DMS153 (cell line): ENCODE measurements at places on chromosomes 12 and 14.

- DNase-seq = no peak
These were observed 15.3 kb downstream of the DYNC1H1 start for GRCh38 chr14:101979666-101980065.

- no peak for DNase-seq
These were observed 64.7 kb downstream of the CCDC92 start for GRCh38 chr12:123907726-123908476.

DNA sequence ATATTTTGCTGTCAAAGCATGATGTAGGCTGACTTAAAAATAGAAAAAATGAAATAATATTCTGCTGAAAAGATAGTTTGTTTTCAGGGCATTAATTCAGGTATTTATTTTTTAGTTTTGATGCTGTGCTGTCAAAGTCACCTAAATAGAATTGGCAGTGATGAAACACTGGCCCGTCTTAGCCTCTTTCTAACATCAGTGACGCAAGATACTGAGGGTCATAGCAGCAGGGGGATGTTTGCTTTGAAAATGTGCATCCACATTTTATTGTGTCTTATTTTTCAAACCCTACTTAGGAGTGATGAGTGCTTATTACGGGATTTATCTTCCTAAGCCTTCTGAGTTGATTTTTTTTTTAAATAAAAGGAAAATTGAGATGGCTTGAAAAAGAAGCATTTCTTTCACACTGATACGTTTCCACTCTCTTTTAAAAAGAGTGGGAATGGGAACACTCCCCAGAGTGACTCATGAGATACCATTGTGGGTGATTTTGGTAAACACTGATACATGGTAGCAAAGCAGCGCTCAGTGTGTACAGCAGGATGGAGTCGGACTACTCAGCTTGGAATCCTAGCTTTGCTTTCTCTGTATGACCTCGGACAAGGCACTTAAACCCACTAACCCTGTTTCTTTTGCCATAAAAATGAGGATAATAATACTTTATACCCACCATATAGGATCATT is 290.8 kb downstream of the ERC1 start:
- no peak for DNase-seq

- no peak for DNase-seq
These were observed 151.8 kb upstream of the GARIN6 start for GRCh38 chr12:99495799-99496198.

- no peak for DNase-seq
These were observed 46.2 kb downstream of the ANO2 start for GRCh38 chr12:5898874-5899273.

DNA sequence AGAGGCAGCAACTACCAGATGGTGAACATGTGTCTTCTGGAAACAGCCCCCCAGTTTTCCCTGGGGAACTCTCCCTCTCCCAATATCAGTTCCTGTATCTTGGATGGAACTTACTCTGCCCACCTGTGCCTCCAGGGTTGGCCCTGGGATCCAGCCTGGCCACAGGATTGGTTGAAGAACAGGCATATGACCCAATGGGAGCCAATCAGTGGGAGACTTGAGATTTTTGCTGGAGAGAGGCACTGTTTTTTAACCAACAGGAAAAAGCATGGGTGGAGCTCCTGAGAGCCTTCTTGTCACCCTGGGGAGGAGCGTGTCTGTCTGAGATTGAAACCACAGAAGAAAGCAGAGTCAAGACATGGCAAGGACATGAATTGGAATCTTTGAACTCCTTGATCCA is 33.6 kb upstream of the COX6A1 start:
- DNase-seq = no peak

DNA sequence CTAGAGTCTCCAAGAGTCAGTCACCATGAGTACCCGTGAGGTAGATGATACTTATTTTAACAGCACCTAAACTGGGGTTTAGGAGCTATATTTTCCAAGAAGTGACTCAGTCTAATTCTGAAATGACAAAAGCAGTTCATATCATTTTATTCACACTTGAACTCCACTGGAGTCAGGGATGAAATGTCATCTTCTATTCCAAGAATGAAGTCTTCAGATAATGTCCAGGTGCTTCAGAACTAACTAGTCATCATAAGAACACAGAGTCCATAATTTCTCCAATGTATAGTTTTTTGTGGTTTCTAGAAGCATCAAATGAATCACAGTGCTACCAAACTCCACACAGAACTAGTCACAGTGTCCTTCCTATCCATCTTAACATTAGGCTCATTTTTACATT is 13.3 kb downstream of the DNM1L start:
- DNase-seq = no peak

DNA sequence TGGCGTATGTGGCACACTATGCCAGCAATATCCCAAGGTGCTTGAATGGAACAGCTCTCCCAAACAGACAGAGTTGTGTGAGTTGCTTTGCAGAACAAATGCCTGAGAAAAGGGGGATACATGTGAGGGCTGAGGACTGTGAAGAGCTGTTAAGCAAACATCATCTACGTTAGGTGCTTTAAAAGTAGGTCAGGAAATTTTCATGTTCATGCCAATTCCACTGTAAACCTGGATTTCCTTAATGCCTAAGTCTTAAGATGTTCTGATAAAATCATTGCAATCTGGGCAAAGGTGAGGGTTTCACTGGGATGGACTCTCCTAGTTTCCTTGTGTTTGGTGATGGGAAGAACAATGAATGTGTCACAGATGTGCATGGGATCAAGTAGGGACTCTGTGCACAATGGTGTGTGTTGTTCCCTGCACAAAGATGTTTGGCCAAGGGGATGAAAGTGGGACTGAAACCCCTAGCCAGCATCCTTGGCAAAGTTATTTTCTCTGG is 227.9 kb downstream of the KTN1 start:
- DNase-seq = no peak

DNA sequence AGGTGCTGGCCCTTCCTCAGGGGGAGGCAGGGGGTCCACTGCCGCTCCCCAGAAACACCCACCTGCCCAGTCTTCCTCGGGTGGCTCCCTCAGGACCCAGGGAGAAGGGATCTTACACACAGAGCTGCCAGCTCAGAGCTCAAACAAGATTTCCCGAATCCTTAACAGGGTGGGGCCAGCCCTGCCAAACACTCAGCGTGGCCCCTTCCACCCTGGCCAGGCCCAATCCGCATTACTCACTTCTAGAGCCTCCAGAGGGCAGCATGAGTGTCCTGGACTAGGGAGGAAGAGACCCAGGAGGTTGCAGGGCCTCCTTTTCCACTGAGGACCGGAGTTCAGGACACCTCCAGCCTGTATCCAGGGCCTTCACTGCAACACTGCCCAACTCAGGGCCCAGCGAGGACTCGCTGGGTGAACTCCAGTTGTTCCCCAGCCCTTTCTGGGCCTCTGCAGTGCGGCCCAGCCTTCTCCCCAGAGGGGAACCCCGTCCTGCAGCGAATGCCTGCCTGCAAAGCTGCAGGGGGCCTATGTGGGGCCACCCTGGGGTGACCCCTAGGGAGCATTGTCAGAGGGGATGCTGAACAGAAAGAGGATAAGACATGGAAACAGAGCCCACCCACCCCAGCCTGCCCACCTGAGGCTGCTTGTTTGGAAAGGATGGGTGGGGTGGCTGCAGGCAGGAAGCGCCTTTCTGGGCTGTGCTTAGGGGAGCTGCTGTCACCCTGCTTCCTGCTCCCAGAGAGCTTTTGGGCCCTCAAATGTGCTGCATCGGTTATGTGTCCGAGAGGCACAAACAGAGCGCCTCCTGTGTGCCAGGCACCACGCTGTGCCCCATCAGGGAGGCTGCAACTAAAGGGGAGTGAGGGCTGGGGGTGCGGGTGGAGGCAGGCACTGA is 43.8 kb downstream of the CCNK start:
- DNase-seq = no peak

DNA sequence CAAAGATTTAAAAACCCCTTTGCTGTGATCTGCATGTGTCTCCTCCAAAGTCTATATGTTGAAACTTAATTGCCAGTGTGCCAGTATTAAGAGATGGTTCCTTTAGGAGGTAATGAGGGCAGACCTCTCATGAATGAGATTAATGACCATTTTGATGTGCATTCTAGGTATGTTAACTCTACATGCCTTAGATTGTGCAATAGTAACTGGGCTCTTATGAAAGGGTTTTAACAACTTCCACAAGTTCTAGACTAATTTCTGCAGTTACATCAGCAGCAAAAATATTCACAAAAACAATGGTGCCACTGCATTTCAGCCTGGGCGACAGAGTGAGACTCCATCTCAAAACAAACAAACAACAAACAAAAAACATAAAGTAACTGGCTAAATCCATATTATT is 3.8 kb upstream of the TAS2R10 start:
- no peak for DNase-seq

- no peak for DNase-seq
These were observed 96.6 kb downstream of the SPTSSA start for GRCh38 chr14:34365309-34365915.

DNA sequence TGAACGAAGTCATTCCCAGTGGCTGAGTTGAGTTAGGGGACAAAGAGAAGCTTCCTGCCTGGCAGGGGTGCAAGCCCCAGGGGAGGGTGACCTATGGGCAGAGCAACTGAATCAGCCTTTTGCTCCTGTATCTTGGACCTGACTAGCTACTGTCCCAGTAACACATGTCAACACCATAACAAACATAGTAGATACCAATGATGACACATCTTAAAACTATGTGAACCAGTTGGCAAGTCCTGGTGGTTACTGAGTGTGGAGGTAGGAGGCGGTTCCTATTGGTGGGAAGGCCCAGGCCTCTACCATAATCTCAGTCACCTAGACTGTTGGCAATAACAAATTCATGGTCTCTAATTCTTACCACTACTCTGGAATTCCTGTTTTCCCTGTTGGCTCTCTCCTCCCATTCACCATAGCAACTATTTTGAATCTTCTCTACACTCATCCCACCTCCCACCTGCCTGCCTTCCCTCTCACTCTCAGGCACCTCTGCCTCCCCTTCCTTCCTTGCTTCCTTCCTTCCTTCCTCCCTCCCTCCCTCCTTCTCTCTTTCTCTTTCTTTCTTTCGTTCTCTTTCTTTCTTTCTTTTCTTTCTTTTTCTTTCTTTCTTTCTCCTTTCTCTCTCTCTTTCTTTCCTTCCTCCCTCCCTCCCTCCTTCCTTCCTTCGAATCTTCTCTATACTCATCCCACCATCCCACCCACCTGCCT is 8.1 kb upstream of the P2RX7 start:
- no peak for DNase-seq

- no peak for DNase-seq
These were observed 82.0 kb downstream of the ETV6 start for GRCh38 chr12:11731455-11731854.

- no peak for DNase-seq
These were observed 1338.8 kb upstream of the SEL1L start for GRCh38 chr14:82872494-82872893.

GRCh38 chr12:132137483-132138125 is 6.5 kb downstream of the DDX51 start:
- DNase-seq = no peak

DNA sequence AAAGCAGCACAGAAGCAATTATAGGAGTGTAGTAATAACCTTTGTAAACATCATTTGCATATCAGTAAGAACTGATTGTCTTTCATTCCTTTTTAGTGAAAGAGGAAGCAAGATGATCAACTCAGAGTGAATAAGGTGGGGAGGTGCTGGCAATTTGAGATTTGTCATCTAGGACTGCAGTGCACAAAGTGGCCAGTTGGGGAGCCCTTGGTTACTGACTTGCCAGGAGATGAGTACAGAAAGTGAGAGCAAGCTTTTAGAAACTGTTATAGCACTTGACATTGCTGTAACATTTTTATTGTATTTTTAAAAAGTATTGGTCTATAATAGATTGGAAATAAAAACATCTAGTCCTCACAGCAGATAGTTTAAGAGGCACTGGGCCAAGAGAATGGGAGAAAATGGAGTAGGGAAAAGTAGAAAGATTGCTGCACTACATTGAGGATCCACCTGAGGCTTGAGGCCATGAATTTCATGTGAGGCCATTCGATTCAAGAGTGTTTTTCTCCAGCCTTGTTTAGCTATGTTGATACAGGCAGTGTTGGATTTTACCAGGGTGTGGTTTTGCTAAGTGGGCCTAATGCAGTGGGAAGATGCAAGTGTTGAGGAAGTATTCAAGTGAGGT is 98.2 kb downstream of the SNAPC1 start:
- no peak for DNase-seq

- no peak for DNase-seq
These were observed 200.2 kb downstream of the EXOC5 start for GRCh38 chr14:57068511-57068910.

DNA sequence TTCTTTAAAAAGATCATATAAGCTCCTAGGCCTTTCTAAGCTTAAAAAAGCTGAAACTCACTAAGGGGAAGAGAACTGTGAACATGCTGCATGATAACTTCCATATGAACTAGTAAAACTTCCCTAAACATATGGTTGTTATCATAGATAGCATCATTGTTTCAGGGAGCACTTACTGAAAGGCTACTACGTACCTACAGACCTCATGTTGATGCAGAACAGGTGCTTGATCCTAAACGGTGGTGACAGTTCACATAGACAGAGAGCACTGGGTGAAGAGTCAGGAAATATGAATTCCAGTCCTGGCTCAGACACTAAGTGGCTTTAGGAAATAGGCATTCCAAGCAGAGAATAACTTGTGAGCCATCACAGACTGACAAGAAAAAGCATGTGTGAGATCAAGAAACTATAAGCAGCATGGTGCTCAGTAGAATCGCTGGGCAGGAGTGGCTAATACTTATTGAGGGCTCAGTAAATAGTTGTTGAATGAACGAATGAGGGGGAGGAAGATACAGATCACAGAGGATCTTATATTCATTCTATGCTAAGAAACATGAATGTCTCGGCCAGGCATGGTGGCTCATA is 78.4 kb upstream of the NUDT4 start:
- DNase-seq = no peak

GRCh38 chr12:130990034-130990433 is 36.3 kb downstream of the ADGRD1 start:
- no peak for DNase-seq

DNA sequence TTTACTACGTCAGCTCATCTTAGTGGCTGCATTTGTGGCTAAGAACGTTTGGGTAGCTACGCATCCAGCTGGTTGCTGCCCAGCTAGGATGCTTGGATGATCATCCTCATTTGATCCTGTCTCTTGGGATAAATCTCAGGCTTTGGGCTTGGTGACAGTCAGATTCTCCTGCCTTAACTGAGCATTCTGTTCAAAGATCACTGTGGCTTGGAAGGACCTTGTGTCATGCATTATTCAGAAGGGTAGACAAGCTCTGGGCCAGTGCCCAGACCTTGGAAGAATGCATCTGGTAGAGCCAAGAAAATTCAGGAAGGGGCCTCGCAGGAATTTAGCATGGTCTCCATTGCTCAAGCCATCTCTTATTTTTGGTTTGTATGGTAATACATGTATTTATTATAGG is 188.4 kb downstream of the NRXN3 start:
- no peak for DNase-seq

GRCh38 chr12:10221846-10222245 is 9.2 kb downstream of the GABARAPL1 start:
- no peak for DNase-seq
